ENCODE measurements at places on chromosomes 12 and 14.

DNA sequence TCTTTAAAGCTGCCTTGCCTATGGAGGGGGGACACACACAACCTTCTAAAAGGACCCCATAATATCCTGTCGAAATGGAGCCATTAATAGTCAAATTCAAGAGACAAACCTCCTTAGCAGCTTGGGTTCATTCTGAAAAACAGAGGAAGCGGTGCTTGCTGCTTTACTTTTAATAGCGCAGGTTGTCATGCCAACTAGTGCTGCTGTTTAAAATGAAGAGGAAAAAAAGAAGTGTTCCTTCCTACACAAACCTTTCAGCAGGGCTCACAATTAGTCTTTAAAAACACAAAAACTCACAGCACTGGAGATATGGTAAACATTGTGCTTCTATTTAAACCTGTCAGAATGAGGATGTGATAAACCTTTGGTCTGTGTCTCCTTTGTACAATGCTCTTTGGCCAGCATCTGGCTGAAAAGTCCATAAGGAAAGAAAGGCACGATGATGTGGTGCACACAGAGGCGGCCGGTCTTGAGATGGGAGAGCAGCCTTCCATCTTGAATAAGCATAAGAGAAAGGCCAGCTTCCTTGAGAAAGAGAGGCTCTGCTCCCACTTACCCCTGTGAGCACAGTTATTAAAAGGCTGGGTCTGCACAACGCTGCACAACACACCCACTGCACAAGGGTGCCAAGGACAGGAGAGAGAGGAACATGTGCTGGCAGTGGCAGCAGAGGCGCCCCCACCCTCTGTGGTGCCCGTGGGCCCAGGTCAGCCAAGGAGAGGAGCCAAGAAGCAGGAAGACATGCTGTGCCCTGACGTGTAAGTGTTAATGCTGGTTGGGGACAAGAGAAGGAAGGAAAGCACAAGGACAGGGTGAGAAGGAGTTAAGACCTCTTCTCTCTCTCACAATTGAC, 144.6 kb downstream of the TTC7B start:
- DNase-seq: no peak

DNA sequence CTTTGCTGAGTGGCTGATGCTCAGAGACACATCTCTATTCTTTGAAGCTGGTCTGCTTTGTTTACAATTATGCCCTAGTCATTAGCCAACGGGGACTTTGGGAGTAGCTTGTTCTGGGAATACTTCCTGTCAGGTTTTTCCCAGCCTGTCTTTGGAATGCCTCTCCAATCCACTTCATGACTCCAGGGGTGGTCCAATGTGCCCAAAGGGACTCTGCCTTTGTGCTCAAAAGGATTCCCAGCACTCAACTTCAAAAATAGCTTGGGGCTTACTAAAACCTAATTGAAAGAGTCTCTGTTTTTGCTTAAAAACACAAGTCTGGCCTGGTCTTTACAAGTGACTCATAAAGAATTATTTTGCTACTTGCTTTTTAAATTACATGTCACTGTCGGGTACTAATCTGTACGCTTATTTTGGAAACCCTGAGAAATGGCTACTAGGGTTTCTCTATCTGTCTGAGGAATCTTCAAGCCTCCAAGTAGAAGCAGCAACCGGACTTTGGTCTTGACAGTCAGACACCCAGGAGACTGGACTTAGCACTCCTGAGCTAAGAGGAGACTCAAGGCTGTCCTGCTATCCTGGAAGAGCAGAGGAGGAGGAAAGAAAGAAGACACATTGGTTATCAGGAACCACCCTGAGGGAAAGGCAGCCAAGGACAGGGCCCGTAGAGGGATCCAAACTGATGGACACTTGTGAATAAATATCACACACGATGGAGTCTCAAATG, 20.7 kb downstream of the PHLDA1 start:
- DNase-seq: no peak

- peak; percentile 16 for DNase-seq
These were observed 16.7 kb downstream of the OR9K2 start for GRCh38 chr12:55142669-55143565.

- DNase-seq: no peak
These were observed at the start of gene KCNA1 for GRCh38 chr12:4909734-4910501. Gene KCNA1, plus strand, starts transcription at chr12:4909905. Its CDS starts 1,474 bp downstream, at chr12:4911379.

DNA sequence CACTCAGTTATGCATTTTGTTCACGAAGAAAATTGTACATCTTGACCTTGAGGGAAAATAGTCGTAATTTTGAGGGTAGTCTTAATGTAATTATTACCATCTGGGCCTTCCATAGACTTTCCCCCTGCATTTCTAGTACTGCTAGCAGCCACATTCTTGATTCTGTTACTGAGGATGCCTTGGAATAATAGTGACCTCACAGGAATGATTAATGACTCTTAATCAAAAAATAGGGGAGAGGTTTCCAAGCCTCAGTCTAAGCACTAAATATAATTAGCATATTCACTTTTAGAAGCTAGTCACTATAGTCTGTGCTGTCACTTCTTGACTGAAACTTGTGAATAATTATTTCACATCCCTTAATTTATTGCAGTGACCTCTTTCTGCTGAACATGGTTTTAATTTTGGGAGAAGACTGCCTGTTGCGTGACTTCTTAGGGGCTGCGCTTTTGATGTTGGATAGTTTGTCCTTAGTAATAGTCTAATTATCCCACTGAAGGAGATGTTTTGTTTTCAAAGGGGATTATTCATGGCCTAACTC, 400.5 kb downstream of the ADAMTS20 start:
- DNase-seq: no peak

- no peak for DNase-seq
These were observed 43.1 kb upstream of the PSMC1 start for GRCh38 chr14:90213099-90213748.

GRCh38 chr14:96030108-96030760, 8.9 kb upstream of the C14orf132 start:
- no peak for DNase-seq

DNA sequence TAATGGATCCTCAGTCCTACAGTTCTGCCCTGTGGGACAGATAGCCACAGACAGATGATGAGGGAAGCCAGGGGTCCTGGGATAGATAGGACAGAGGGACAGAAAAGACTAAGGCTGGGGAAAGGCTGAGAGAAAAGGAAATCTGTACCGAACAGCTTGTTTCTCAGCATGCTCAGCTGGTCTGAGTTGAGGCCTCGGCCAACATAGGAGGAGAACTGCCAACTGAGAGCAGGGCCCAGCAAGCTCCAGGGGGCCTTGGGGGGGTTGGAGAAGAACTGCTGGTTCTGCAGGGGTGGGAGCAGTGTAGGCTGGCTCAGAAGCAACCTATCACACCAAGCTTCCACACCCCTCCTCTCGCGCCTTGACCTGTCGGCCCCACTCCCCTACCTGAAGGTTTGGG, 10.1 kb downstream of the IL23A start:
- no peak for DNase-seq

GRCh38 chr14:92759300-92759678, 10.9 kb upstream of the LGMN start:
- no peak for DNase-seq

- no peak for DNase-seq
These were observed 8.1 kb downstream of the PTGES3 start for GRCh38 chr12:56679883-56680575.
